ENCODE measurements at places on chromosomes 7 and 10.

DNA sequence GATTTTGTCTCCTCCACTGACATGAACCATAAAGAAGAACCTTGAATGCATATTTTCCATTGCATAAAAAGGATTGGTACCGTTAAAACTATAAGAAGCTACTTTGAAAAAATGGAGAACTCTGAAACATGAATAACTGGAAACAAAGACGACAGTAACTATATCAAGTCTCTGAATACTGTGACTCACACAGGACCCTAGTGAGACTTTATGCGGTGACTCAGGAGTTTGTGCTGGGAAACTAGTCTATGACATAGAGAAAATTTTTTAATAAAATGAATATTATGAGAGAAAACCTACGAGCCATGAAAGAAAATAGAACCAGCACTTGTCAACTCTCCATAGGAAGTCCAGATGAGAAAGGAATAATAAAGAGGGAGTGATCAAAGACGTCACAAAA lies 339.9 kb upstream of the ADARB2 start:
- no peak for DNase-seq

DNA sequence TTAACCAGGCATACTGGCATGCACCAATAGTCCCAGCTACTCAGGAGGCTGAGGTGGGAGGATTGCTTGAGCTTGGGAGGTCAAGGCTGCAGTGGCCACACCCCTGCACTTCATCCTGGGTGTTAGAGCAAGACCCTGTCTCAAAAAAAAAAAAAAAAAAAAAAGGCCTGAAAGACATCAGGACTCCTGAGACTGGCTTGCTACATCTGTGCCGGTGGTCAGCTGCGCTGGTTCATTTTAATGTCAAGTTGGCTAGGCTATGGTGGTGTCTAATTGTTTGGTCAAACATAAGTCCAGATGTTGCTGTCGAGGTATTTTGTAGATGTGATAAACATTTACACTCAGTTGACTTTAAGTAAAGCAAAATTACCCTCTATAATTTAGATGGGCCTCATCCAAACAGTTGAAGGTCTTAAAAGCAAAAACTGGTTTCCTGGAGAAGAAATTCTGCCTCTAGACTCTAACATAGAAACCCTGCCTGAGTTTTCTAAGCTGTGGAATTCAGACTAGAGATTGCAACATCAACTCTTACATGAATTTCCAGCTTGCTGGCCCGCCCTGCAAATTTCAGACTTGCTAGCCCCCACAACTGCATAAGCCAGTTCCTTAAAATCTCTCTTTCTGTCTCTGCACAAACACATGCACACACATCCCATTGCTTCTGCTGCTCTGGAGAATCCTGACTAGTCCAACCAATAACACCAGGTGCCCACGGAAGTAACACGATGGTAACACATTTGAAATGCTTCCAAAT lies 18.2 kb downstream of the MYOF start:
- no peak for DNase-seq

DNA sequence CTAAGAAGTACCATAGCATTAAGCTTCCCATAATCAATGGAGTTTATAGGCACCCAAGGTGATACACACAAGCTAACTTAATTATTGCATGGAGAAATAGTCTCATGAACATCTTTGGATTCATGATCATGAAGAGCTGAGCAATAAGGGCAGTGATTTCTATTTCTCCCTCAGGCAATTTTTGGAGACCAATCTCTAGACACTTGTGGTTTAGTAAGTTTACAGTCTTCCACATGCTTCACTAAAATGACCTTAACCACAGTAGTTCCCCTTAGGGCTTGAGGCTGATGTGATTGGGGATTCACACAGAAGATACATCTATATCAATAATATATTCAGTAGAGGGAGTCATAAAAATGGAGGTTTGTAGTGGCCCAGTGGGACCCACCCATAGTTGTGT lies 241.2 kb downstream of the CCDC7 start:
- no peak for DNase-seq

GRCh38 chr10:119827430-119827829 lies 45.2 kb downstream of the MCMBP start:
- DNase-seq = no peak

DNA sequence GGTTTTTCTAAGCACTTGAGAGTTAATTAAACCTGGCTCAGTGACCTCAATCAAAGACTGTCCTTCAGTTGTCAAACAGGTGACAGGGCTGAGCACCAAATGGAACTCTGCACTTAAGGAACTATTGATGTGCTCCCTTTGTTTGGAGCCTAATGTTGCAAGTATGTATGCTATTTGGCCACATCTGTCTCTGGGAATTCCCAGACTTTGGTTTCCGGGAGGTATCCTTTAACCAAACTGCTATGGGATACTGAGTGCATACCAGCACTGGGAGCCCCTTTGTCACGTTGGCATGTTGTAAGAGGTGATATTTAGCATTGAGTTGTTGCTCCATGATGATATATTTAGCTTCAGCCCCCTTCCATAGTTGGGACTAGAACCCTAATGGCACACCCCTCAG lies 25.2 kb downstream of the ASZ1 start:
- DNase-seq = no peak

GRCh38 chr7:154794147-154794780 lies 208.7 kb downstream of the PAXIP1 start:
- DNase-seq = no peak

GRCh38 chr10:113528876-113529275 lies 24.0 kb upstream of the HABP2 start:
- no peak for DNase-seq

DNA sequence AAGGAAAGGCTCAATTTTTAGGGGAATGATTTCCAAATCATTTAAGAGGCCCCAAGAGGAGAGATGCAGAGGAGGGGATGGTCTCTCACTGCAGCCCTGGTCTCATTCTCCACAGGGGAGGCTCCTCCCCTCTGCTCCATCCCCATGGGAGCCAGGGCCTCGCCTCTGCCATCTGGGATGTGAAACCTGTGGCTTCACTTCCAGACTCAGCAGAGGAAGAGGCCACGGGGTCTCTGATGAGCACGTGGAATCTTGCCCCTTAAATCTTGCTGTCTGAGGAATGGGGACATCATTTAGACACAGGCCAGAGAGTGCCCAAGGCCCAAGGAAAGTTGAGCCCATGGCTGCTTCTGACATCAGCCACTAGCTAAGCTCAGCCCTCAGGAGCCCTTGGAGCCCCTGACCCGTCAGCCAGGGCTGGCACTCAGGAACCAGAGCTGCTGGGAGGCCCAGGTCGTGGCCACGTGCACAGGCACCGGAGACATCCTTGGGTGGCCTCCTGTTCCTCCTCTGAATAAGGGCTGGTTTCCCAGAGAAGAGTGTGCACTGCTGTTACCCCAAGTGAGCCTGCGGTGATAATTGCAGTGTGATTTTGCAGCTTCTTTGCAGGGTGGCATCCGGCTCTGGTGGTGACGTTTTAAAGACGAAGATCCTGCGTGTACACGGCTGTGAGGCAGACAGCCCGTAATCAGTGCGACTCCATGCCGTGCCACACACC lies 50.5 kb downstream of the VIPR2 start:
- DNase-seq = no peak

DNA sequence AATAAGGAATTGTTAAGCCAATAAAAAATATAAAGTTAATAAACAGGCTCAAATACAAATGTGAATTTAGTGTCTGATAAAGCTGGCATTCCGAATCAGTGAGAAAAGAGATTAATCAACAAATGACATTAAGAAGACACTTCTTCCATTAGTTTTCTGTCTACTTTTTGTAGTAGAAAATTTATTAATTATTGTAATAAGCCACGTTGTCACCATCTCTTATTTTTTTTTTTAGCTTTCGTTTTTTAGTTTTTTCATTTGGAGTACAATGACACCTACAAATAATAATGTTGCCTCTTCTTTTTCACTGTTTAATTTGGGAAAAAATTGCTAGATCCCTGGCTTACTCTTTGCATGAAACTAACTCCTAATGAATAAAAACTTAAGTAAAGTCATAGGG lies 46.8 kb upstream of the STEAP1B start:
- DNase-seq = no peak

DNA sequence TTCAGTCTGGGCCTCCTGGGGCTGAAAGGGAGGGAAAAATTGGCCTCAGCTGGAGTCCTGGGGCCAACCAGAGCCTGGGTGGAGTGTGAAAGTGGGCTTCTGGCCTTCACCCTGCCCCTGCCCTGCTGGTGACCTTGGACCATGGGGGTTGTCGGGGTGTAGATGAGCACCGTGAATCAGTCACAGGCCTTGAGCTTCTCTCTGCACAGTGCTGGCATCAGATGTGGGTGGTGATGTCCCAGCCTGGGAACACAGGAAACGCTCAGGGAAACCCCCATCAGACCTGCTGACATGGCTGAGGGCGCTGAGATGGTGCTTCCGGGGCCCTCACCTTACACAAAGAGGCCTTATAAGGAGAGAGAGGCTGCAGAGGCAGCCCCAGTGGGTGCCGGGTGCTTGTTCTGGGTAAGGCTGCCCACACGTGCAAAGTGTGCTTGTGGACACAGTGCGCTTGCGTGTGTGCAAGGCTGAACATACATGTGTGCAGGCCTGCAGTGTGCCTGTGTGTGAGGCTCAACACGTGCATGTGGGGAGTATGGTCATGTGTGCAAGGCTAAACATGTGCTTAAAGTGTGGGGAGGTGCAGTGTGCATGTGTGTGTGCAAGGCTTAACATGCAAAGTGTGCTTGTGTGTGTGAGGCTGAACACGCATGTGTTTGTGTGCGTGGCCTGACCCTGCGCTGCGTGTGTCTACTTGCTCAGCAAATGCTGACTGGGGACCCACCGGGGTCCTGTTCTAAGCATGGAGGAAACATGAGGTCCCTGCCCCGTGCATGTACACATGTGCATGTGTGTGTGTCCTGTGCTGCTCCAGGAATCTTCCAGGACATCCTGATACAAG lies 6.5 kb downstream of the ARPC1B start:
- no peak for DNase-seq

DNA sequence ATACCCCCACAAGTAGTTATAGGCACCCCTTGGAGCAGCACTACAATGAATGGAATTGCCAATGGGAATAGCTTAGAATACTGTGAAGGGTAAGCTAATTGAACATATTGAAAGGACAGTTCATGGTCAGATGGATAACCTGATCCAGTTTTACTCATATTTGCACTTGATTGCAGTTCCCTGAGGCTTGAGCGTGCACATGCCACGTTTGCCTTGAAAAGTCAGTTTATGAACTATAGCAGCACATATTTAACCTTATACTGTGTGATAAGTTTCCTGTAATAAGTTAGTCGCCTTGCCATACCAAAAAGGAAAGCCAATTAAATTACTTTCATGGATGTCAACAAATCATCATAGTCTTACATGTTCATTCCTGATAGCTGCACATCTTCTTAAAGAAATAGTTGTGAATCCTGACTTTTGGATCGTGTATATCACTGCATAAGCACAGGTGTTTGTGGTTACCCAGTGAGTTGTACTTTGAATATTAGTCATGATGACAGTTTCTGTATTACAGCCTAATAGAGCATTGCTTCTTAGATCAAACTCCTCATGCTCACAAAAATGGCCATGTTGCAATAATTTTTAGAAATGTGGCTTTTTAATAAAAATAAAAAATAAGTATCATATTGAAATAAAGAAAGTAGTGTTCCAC lies 21.6 kb downstream of the DNTT start:
- DNase-seq = no peak

DNA sequence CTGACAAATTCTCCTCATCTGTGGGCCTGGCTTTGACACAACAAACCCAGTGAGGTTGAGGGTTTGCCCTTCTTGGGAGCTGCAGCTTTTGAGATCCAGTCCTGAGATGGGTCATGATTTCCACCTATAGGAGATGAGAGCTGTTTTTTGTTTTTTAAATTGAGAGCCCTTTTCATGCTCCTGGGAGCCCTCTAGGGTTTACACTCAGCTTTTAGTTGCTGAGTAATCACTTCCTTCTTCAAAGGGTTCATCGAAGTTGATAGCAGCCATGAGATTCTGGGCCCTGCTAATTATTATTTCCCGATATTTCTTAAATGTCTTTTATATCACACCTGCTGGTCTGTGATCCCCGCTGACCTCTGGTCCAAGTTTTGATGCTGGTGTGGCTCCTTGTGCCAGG lies 47.3 kb upstream of the VIPR2 start:
- no peak for DNase-seq

- DNase-seq = no peak
Observed at GRCh38 chr10:30455816-30456215, 21.8 kb downstream of the MAP3K8 start.

DNA sequence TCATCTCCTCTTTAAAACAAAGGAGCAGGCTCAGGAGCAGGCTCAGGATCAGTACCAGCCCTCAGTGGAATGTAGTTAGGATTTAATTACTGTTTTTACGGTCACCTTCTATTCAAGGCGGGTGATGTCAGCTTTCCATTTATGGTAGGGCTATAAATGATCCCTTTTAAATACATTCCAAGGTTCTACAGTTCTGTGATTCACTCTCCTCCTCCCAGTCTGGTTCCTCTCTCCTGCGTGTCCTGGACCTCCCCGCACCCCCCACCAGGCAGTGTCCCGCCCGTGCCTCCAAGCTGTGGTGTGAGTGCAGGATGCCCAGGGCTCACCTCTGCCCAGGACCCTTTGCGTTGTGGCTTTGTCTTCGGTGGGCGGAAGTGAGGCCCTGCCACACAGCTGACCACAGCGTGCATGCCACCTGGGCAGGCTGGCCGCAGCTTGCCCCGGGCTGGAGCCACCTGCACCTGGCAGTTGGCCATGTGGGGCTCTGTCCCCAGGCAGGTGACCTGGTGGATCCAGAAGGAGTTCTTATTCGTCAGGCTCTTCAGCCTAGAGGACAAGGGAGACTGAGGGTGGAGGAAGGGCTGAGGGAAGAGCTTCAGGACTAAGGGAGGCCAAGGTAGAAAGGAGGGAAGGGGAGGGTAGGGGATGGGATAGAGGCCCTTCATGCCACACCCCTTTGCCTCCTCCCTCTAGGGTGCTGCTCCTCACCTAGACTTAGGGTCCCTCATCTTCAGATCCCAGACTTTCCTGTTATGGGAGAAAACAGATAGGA lies 9.1 kb downstream of the LOXL4 start:
- DNase-seq = no peak

- DNase-seq = no peak
Observed at GRCh38 chr7:111985798-111986197, 220.4 kb downstream of the DOCK4 start.

GRCh38 chr10:33122014-33122809 lies 164.2 kb upstream of the ITGB1 start:
- no peak for DNase-seq

GRCh38 chr7:51324206-51324898 lies 7.7 kb upstream of the COBL start:
- no peak for DNase-seq

DNA sequence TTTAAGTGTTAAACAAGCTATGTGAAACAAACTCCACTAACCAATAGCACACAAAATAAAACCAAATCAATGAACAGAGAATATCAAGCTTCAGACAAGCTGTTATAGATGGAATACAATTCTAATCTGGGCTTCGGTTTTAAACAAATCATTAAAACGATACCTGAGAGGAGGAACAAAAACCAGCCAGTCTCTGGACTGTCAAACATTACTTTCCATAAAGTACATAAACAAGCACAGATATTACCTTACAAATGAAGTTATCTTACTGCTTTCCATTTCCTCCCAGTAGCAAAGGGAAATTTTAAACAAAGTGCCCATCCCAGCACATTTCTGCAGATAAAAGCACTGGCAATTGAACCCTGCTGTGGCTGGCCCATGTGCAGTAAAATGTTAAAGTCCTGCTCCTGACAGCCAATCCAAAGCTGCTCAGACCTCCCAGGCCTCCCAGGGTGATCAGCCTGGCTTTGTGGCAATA lies 128.0 kb downstream of the NRCAM start:
- DNase-seq = no peak

- no peak for DNase-seq
Observed at GRCh38 chr10:807958-808353, 118.5 kb upstream of the DIP2C start.
